ENCODE measurements at places on chromosomes 4 and X.

GRCh38 chr4:140233791-140234696, 80.1 kb upstream of the MAML3 start:
- no peak for DNase-seq

- no peak for DNase-seq
These were observed 107.7 kb downstream of the APOOL start for GRCh38 chrX:85111347-85111746.

DNA sequence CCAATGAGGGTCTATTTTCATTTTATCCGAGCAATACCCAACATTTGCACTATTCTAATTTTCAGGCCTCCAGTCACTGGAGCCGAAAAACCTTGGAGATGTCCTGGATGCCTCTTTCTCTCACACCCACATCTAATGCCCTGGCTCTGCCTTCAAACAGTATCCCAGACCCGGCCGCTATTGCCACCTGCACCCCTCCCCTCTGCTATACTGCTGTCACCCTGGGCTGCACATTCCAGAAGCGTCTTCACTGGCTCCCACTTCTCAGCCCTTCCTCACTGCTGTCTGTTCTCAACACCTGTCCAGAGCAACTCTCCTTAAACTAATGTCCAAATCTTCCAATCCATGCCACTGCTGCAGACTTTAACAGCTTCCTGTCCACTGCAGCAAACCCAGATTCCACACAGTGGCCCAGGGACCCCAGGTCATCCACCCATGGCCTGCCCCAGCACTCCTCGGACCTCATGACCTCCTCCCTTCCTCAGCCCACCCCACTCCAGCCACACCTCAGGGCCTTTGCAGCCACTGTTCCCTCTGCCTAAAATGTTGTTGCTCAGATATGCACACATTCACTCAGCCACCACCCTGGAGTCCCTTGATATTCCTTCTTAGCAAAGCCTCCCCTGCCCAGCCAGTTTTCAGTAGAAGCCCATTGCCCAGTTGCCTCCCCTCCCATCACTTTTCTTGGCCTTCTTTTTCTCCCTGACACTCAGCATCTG, 30.5 kb upstream of the PPP2R2C start:
- DNase-seq, result no peak

DNA sequence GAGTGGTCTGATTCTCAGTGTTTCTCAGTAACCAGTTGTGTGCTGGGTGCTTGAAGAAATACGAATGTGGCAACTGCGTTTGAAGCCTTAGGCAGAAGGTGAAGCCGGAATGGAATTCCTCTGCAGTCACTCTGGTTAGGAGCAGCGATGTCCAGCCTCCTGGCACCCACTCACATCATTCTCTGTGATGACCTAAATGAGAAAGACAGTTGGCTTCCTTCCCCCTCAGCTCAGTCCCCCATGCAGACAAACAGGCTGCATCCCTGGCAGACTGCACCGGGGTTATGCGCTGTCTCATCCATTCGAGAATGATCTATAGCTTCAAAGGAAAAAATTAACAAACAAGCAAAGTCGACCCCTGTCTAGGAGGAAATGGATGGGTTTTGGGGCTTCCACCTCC, 170.1 kb upstream of the SCML1 start:
- no peak for DNase-seq

- no peak for DNase-seq
These were observed 128.4 kb upstream of the TMEM164 start for GRCh38 chrX:109874548-109874947.

GRCh38 chr4:84498935-84499623, at the start of gene NKX6-1:
NKX6-1 (minus strand) TSS chr4:84499292; CDS start chr4:84498228, 1,064 bp downstream.
- no peak for DNase-seq

- DNase-seq, result peak; percentile 39
These were observed 21.8 kb upstream of the JAKMIP1 start for GRCh38 chr4:6221851-6222760.

DNA sequence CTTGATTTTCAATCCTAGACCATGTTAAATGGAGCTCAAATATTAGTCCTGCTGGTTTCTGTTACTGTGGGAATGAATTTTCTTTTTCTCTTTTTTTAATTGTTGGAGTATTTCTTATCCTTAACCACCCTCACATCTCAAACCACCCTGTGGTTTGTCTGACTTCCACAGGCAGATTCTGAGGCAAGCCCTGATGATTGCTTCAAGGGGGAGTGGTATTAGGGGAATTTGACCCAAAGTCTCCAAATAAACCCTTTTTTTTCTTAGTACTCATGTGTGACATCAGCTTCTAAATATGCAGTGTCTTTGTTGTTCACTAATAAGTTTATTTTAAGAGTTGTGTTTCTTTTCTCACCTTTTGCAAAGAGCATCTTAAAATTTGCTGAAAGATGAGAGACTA, 810.3 kb downstream of the IL1RAPL1 start:
- no peak for DNase-seq

- DNase-seq, result no peak
These were observed 182.1 kb downstream of the MOSPD2 start for GRCh38 chrX:15055146-15055930.

GRCh38 chr4:169968999-169969398, 57.2 kb downstream of the MFAP3L start:
- no peak for DNase-seq

- no peak for DNase-seq
These were observed 56.0 kb upstream of the FBXW7 start for GRCh38 chr4:152591876-152592275.

GRCh38 chr4:98930311-98930865, 1.5 kb upstream of the EIF4E start:
- DNase-seq, result no peak

GRCh38 chr4:138611721-138612120, 369.6 kb upstream of the SLC7A11 start:
- DNase-seq, result no peak

DNA sequence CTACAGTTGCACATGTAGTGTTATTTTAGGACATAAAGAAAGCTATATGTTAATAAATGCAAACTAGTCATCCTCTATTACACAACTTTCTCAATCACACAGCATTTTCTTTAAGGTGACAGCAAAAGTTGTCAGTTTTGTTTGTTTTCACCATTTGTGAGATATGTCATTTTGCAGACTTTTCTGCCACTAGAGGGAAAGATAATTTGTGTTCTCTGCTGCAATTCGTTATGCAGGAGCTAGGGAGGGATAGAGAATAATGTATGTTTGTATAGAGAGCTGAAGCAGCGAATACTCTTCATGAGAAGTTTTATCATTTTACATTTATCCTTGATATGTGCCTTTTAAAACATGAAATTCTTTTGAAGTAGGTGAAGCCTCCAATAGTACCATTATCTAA, 670.6 kb upstream of the ATOH1 start:
- DNase-seq, result no peak

- DNase-seq, result no peak
These were observed 215.8 kb upstream of the LEF1 start for GRCh38 chr4:108384544-108384943.

- DNase-seq, result no peak
These were observed 70.6 kb downstream of the KIT start for GRCh38 chr4:54728368-54728767.

GRCh38 chr4:89266128-89266527, 41.5 kb downstream of the GPRIN3 start:
- no peak for DNase-seq

- no peak for DNase-seq
These were observed 10.9 kb upstream of the NALF2 start for GRCh38 chrX:69493193-69493592.

- DNase-seq, result no peak
These were observed 248.0 kb downstream of the RBMX2 start for GRCh38 chrX:130649738-130650137.

DNA sequence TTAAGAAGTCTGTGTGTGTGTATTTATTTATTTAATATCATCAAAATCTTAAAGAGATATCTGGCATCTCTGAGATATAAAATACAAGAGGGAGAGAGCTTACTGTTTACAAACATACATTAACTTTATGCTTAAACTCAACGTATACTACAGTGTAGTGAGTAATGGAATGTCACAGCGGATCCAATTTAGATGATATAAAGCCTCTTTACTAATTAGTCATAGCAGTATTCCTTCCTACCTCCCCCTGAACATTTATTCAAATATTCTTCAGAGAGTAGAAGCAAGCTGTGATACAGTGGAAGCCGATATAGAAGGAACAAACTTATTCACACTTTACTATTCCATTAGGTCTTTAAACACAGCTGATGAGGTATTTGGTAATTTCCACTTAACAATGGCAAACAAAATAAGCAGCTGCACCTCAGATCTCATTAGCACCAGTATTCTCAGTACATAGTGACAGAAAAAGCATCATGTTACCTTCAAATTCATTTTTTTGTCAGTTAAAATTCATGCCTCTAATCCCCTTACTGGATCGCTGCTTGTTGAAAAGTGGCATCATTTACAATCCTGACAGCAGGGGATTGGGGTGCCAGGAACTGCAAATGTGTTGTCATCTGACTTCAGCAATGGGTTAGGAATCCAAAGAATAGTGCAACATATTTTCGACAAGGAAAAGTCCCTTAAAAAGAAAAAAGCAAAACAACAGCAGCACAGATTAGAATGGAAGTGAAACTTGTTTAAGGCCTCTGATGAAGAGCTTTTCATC, 658.7 kb upstream of the EPHA5 start:
- no peak for DNase-seq

GRCh38 chrX:150680974-150681373, 12.2 kb upstream of the MTMR1 start:
- DNase-seq, result no peak

GRCh38 chr4:113730467-113731216, 30.9 kb downstream of the CAMK2D start:
- no peak for DNase-seq
